ENCODE measurements at places on chromosomes 11 and 22.

DNA sequence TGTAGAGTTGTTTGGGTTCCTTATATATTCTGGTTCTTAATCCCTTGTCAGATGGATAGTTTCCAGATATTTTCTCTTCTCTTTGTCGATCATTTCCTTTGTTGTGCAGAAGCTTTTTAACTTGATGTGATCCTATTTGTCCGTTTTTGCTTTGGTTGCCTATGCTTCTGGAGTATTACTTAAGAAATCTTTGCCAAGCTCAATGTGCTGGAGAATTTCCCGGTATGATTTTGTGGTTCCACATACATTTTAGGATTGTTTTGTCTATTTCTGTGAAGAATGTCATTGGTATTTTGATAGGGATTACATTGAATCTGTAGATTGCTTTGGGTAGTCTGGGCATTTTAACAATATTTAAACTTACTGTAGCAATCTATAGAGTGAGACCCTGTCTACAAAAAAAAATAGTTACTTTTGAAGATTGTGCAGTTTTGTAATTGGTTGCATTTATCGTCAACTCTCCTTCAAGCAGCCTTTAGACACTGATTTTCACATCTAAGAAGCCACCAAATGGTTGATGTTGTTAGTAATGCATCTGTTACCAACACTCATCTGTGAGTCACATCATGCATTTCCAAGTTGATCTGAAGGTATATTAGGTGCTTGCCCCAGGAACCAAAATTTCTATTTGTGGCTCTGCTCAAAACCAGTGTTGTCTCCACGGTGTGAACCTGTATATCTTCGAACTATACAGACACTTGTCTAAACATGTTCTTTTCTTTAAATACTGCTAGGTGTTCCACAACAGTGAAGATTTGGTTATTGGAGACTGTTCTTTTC, 21.4 kb downstream of the XRCC6 start:
- DNase-seq: no peak

- DNase-seq: peak; percentile 39
Observed at GRCh38 chr11:14908214-14908880, 16.3 kb upstream of the CYP2R1 start.

GRCh38 chr11:110472858-110473257, 43.1 kb downstream of the FDX1 start:
- DNase-seq: no peak

GRCh38 chr22:23107487-23108248, 34.1 kb downstream of the RSPH14 start:
- no peak for DNase-seq

DNA sequence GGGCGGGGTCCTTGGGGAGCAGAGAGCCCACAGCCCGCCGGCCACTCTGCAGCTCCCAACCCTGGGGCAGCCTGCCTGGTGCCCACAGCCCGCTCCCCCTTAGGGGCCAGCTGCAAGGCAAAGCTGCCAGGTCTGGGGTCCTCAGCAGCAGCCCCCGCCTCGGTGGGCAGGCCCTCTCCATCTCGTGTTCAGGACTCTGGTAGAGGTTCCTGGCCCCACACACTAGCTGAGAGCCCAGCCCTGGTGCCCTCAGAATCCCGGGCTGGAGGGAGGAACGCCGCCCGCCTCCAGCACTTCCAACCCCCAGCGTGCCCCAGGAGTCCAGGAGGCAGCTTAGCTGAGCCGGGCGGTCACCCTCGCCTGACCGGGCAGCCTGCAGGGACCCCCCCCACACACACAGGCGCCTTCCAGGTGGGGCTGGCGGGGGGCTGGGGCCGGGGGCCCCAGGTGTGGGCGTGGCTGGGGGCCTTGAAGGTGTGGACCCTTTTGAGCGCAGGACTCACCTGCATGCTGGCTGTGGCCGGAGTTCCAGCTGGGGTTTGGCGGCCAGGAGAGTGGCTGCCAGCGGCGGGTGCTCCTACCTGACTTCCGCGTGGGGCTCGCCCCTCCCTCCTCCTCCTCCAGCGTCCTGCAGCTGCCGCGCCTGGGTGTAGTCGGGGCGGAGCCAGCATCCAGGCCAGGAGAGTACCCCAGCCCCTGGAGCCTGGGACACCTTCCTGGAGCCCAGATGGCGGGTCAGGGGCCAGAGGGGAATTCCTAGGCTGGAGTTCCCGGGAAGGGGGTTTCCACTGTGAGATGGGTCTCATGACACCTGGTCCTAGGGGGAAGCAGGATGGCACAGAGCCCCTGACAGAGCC, at the start of gene ANO9:
TSS of gene ANO9 (minus strand) at position 594 of the 857 bp plus-strand sequence. CDS start at position 509, 85 bp downstream.
- peak; percentile 75 for DNase-seq

DNA sequence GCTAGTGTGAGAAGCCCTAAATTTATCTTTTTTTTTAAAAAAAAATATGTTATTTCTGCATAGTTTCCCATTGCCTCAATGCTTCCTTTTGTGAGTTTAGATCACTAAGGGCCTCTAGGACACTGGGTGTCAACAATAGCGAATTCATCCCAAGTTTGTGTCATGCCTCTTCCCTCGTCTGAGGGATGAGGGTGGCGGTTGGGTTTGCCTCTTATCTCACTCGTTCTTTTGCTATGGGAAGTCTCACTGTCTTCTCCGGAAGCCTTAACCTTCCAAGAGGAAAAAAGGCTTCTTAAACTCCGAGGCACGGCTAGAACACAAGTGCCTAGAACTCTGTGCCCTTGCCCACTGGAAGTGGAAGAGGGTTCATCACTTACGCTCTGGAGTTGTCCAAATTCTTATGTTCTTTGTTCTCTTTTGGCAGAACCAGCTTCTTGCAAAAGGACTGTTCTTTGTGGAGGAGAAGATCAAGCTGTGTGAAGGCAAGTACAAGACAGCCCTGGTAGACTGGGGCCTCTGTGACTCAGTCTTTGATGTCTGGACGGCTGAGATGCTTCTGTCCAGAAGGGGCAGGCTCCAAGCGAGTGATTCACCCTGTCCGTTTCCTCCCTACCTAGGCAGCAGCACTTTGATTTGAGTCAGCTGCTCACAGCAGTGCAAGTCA, 78.5 kb downstream of the TRAF6 start:
- DNase-seq: no peak

All from H9 (cell line).